MG63 (cell line): ENCODE measurements at places on chromosomes 1 and 21.

- no peak for DNase-seq
Observed at GRCh38 chr1:241837416-241837815, 10.6 kb upstream of the EXO1 start.

DNA sequence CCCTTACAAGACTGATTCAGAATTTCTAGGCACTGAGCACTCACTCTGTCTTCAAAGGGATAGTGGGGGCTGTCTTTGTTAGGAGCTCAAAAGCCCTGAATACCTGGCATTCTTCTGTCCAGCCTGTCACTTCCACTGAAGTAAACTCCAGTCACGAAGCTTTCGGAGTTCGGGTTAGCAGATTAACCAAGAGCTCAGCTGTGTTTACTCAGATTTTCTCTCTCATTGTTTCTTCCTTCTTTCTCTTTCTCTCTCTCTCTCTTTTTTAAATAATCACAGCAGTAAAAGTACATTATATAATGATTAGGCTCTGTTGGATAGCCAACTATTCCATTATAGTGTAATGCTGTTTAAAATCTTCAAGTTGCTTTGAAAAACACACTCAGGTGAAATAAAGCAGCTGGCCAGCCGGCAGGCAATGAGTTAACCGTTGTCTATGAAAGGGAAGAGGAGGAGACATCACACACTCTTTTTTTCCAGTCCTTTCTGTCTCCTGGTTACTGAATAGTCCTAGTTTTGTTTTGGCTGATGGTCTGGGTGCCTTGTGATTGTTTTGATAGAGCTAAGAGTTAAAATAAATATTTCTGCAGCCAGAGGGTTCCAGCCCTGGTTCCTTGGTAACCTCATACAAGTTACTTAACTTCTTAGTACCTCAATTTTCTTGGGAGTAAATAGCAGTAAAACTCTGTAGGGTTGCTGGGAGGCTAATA lies 89.8 kb downstream of the ADSS2 start:
- peak; percentile 12 for DNase-seq

DNA sequence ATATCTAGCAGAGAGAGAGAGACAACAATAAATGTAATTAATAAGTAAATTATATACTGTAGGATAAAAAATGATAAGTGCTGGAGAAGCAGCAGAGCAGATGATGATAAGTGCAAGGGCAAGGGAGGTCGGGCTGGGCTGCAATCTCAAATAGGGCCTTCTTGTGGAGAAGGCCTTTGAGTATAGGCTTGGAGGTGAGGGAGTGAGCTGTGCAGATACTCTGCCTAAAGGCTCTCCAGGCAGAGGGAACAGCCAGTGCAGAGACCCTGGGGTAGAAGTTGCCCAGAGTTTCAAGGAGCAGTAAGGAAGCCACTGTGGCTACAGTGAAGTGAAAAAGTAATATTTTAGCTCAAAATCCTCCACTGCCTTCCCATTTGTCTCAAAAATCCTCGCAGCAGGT lies 59.2 kb upstream of the HTR1D start:
- DNase-seq, result no peak

DNA sequence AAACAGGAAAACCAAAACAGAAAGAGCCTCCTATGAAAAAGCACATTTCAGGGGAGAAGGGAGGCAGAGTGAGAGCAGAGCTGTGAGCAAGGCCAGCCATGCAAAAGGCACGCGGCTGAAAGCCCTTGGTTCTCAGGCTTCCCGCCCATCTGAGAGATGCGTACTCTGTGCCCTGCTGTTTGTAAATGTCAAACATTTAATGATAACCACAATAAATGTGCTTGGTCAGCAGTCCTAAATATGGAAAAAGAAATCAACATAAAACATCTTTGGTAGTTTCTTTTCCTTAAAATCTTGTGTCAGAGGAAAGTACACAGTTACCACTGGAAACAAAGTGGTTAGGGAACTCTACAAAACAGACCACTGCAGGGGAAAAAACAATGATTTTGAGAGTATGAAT lies 283.1 kb downstream of the DSCAM start:
- DNase-seq, result no peak

GRCh38 chr21:17930093-17930492 lies 110.9 kb upstream of the C21orf91 start:
- DNase-seq, result no peak

DNA sequence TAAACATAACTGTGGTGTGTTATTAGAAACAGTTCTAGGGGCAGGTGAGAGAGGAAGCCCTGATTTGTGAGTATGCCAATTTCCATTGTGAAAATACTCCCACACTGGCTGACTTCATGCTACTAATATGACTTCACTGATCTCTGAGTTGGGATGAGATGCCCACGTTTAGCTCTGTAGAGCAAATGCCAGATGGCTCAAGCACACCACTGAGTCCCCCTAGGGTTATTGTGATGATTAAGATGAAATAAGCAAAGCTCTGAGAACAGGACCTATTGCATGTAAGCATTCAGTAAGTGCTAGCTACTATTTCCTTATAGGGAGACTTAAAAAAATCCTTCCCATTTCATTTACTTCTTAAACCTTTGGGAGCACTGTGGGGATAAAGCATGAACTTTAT lies 117.6 kb downstream of the CENPF start:
- no peak for DNase-seq

- DNase-seq, result no peak
Observed at GRCh38 chr1:220732621-220733020, 15.5 kb upstream of the MTARC2 start.

- DNase-seq, result no peak
Observed at GRCh38 chr1:30942326-30942963, 33.9 kb upstream of the SDC3 start.

DNA sequence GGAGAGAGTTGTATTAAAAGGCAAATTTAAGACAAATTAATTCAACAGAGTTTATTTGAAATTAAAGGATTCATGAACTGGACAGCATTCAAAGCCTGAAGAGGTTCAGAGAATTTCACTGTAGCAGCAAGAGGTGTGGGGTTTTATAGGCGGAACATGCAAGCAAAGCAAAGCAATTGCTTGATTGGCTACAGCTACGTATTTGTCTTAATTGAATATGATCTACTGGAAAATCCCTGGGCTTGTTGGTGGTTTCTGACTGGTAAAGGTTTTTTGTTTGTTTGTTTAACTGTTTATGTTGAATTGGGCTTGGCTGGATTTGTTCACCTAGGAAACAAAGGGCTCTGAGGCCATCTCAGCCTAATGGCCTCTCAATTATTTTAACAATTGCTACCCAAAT lies 61.5 kb downstream of the KCNK1 start:
- no peak for DNase-seq

GRCh38 chr1:214439352-214440119 lies 111.9 kb downstream of the PTPN14 start:
- DNase-seq, result no peak

DNA sequence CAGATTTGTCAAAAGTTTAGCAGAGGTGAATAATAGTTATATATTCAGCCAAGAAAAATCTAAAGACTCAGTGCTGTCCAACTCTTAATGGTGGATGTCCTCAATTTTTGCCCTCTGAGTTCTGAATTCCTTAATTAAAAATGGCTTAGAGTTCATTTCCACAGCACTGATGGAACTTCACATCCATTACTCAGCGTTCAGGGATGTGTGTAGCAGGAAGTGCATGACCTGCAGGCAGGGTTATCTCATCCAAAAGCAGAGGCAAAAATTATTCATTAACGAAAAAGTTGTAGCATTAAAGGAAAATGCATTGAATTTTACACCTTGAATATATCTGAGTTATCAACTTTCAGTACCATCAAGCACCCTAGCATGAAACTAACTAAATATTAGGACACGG lies 96.7 kb downstream of the ZP4 start:
- DNase-seq, result no peak

GRCh38 chr1:39392851-39393573 lies 98.4 kb upstream of the BMP8A start:
- DNase-seq, result no peak

GRCh38 chr1:208525417-208525816 lies 281.2 kb upstream of the PLXNA2 start:
- no peak for DNase-seq

GRCh38 chr1:86812286-86812685 lies 101.6 kb downstream of the SELENOF start:
- DNase-seq, result no peak

DNA sequence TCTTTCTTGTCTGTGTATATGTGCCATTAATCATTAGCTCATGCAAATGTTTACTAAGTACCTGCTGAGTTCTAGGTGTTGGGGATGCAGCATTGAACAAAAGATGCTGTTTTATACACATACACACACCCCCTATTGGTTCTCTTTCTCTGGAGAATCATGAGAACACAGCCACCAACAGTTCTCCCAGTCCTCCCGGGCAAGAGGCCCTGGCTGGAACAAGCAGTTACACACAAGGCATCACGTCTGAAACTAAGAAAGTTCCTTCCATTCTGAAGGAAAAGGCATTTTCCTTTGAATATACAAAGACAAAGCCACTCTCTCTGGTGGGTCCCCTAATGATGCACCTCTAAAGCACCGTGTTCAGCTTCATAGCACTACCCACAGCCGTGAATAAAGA lies 10.8 kb downstream of the CASP9 start:
- DNase-seq, result no peak

- no peak for DNase-seq
Observed at GRCh38 chr1:166840309-166841274, 1.3 kb downstream of the POGK start.

DNA sequence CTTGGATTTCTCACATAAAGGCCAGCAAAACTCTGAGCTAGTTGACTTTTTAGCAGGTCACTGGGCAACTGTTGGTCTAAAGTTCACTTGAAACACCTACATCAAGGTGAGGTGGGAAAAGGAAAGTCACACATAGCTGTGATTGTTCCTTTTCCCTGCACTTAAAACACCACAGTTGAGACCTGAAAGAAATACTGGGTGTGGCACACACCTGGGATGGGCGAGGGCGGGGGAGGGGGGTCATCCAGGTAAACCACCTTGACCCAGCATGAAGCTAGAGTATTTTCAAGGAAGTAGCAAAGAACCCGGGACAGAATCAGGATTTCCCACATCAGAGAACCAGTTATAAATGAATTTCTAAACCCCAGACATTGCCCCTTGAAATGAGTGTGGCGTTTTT lies 26.4 kb downstream of the ZNF697 start:
- DNase-seq, result no peak

- no peak for DNase-seq
Observed at GRCh38 chr1:71706029-71706671, 576.2 kb downstream of the NEGR1 start.

GRCh38 chr1:207747627-207748492 lies 4.0 kb upstream of the CD46 start:
- no peak for DNase-seq

- DNase-seq, result no peak
Observed at GRCh38 chr1:41898191-41898713, 20.5 kb downstream of the HIVEP3 start.

- no peak for DNase-seq
Observed at GRCh38 chr21:36579898-36580297, 100.0 kb upstream of the CLDN14 start.

GRCh38 chr1:36268981-36269380 lies 37.2 kb upstream of the SH3D21 start:
- no peak for DNase-seq

- no peak for DNase-seq
Observed at GRCh38 chr1:171948511-171948910, 107.2 kb downstream of the DNM3 start.

DNA sequence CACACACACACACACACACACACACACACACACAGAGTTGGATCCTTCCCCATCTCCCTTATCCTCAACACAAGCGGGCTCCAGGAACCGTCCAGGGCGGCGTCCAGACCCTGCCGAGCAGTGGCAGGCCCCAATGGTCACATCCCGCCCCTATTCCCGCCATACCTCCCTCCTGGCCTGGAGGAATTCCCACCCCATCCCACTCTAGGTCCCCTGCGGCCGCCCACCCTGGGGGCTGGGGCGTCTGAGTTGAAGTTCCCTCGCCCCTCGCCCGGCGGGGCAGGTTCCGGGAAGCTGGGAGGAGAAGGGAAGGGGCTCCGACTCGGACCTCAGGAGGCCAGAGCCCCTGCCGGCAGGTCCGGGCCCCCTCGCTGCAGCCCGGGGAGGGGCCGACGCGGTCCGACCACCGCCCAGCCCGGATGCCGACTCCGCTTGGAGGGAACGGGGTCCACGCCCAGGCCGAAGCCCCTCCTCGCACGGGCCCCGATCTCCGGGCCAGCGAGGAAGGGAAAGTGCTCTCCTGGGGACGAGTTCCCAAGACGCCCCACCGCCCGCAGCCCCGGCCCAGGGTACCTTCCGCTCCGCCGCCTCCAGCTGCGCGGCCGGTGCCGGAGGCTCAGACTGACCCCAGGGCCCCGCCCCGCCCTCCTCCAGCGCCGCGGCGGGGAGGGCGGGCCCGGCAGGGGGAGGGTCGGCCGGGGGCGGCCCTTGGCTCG lies at the start of gene RHOC:
RHOC (minus strand) TSS at position 623 of the 716 bp plus-strand sequence. CDS start 3,328 bp downstream, outside the sequence.
- DNase-seq, result peak; percentile 76

- peak; percentile 63 for DNase-seq
Observed at GRCh38 chr1:63590166-63590560, 3.0 kb upstream of the PGM1 start.

DNA sequence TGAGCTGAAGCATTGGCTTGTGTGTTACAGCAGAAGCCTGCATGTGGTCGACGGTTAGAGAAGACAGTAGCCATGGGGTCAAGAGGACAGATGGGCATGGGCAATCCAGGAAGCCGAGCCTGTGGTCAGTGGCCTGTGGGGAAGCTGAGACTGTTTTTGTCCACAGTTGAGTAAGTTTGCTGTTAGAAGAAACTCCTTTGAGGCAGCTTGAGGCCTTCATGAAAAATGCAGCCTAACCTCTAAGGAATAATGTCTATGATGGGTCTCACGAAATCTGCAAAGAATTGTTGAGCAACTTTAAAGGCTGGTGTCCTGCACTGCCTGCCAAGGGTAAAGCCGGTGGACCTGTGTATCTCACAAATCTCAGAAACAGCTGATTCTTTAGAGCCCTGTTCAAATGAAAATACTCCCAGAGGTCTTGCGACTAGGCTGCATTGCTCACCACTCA lies 322.4 kb downstream of the SETD4 start:
- no peak for DNase-seq

- no peak for DNase-seq
Observed at GRCh38 chr1:90317628-90318027, 322.7 kb downstream of the ZNF326 start.
